ENCODE measurements at places on chromosomes 4 and X. TPM values are rescaled to one million over a fixed set of nuclear protein-coding genes. Genes with fewer than 3 reads are reported as not detected.

- DNase-seq: no peak
These were observed 102.7 kb upstream of the SORBS2 start for GRCh38 chr4:185914583-185915199.

DNA sequence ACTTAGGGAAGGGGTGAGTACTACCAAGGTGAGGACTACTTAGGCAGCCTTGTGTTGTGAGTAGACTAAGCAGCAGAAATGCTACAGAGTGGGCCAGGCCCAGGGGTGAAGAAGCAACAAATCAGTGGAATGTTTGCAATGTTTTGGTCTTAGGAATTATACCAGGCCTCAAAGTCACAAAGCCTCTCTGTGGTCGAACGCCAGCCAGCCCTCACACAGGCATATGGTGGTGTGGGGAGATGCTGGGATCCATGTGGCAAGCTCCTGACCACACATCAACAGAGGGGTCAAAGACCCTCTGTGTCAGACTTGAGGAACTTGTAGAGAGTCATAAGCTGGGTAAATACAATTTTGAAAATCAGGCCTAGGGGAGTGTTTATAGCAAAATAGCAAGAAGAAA, 153.8 kb upstream of the KLF3 start:
- DNase-seq: no peak

DNA sequence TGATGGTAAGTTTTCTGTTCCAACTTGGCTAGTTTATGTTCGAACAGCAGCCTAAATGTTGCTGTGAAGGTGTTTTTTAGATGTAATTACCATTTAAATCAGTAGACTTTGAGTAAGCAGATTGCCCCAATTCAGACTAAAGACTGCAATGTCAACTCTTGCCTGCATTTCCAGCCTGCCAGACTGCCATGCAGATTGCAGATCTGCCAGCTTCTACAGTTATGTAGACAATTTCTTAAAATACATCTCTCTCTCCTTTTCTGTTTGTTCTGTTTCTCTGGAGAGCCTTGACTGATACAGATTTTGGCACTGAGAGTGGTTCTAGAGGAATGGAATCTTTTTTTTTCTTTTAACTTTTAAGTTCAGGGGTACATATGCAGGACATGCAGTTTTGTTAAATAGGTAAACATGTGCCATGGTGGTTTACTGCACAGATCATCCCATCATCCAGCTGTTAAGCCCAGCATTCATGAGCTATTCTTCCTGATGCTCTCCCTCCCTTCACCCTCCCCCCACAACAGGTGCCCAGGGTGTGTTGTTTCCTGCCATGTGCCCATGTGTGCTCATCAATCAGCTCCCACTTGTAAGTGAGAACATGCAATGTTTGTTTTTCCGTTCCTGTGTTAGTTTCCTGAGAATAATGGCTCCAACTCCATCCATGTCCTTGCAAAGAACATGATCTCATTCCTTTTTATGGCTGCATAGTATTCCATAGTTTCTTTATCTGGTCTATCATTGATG, 227.8 kb downstream of the CPE start:
- DNase-seq: no peak

DNA sequence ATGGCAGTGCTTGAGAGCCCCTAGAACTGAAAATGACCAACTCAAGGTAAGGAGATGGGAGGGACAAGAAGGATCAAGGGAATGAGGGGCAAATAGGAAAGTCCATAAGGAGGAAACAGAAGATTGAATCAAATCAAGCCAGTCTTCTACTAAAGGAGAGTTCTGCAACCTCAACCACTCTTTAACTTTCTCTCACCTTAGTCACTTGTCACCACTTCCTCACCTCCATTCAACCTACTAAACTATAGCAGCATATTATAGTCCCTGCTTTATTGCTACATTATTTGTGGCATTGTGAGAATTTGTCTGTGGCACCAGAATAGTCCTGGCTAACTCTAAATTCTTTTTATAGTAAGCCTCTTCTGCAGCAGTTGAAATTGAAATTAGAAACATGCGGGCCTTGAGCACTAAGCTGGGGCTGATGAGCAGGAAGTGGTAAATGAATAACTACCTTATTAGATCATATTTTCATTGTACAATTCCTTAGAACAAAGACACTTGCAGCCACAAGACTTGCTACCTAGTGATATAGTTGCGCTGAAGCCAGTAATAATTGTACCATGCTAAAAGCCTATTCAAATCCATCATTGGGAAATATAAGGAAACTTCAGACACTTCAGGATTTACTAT, 336.9 kb downstream of the ZNF674 start:
- DNase-seq: peak; percentile 83

GRCh38 chrX:141405853-141406492, 163.7 kb upstream of the SPANXC start:
- peak; percentile 77 for DNase-seq

GRCh38 chrX:70613295-70613694, 168.7 kb downstream of the DLG3 start:
- no peak for DNase-seq

The GATA1 gene
- not detected for total RNA-seq

- DNase-seq: no peak
These were observed 129.8 kb downstream of the MXRA5 start for GRCh38 chrX:3216581-3217180.

DNA sequence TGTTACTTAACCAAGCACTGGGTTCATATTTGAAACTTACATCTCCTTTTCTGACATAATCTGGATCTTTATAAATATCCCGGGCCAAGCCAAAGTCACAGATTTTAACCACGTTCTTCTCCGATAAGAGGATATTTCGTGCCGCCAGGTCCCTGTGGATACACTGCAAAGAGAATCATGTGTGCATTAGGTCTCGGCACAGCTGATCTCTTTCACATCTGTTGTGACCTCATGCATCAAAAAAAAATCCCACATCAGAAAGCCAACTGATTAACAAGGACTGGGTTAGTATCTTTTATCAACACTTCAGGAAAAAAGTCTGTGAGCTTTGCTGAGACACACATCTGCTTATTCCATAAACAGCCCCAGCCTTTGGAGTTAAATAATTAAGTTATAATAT, 35.5 kb downstream of the KDR start:
- DNase-seq: no peak

The WWC2 gene
- 42.3 TPM for total RNA-seq

DNA sequence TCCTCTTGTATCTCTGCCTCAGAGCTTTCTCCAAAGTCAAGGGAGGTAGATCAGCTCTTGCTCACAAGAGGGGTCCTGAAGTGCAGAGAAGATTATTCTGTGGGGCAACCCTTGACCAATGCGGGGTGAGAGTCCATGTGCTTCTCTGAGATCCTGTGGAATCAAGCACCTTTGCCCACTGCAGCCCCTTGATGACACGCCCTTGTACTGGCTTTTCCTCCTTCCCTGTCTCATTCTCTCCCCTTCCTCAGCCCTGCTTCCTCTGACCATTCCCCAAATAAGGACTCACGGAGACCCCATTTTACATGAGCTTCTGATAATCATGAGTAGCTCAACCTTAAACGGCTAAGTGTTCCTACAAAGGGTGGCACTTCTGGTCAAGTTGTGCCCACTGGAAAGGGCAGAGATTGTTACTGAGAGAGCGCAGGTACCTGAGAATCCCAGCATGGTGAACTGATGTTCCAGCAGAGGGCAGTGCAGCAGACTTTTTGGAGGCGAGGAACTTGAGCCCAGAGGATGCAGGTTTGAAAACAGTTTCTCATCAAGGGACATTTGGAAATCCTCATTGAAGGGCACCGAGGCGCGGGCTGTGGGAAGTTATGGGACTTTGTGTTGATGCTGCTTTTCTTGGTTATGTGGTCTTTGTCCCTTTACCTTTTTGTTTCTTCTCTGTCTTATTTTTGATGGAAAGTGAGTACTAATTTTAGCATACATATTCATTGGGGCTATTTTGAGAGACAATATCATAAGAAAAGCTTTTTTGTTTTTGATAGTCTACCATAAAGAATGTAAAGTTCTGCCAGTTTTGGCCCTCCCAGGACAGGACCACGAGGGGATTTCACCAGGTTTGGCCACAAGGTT, 201.3 kb downstream of the RBM46 start:
- DNase-seq: peak; percentile 43

GRCh38 chr4:3218824-3219760, 29.9 kb upstream of the MSANTD1 start:
- DNase-seq: no peak

The USP17L29 gene
- total RNA-seq: not detected

DNA sequence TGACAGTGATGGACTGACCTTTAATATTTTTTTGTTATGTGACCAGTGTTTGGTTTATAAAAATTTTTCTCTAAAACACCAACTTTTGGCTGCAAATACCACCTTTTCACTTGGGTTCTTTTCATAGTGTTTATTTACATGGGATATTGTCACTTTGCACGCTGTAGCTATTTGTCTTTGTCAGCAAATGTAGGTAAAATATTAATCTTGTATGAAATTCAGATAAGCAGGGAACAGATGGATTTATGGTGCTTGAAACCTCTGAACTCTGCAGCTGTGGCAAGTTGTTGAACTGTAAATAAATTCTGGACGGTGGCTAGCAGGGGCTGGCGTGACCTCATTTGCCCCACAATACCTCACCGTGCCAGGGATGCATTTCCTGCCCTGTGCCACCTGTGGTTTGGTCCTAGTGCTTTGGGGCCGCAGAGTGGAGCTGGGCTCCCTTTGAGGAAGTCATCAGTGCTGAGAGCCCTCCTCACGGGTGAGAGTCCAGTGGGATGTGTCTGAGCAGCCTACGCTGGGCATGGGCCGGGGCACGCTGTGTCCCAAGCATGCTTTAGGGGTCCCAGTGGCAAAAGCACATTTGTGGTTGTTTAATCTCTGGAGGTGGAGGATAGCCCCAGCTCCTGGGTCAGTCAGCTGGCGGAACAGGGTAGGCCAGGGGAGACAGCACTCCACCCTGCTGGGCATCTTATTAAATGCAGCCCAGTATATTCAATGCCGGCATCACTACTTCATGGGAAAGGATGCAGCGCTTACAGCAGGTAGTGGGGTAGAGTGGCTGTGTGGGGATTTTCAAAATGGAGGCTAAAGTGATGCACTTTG, 108.6 kb downstream of the TBL1X start:
- DNase-seq: no peak

The TMEM150C gene
- 0.98 TPM for total RNA-seq

DNA sequence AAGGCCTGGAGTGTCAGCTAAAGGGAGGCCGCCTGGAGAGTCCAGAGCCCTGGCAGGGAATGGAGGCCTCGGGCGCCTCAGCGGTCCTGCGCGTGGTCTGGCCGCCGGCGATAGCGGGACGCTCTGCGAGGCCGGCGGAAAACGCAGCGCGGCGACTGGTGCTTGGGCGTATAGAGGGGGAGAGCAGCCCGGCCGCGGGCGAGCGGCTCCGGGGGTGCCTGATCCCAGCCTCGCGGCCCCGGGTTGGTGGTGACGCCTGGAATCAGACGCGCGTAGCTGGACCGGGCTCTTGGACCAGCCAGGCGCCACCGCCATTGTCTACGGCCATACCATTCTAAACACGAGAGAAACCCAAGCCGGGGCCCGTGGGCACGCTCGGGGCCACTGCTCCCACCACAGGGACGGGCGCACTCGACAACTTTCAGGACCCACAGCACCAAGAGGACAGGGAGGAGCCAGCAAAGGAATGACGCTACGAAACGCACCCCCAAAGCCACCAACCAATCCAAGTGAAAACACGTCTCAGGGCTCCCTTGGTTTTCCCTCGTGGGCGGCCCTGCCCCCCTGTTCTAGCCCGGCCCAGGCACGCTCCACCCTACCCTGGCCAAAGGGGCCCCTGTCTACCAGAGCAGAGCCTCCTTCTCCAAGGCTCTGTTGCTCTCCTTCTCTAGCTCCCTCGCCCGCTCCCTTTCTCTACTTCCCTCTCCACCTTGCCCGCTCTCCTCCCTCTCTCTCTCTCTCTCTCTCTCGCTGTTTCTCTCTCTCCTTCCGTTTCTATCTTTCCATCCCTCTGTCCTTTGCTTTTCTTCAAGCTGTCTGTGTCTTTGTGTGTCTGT, 7.8 kb downstream of the FRG2 start:
- no peak for DNase-seq

The MBTPS2 gene
- 16.9 TPM for total RNA-seq

DNA sequence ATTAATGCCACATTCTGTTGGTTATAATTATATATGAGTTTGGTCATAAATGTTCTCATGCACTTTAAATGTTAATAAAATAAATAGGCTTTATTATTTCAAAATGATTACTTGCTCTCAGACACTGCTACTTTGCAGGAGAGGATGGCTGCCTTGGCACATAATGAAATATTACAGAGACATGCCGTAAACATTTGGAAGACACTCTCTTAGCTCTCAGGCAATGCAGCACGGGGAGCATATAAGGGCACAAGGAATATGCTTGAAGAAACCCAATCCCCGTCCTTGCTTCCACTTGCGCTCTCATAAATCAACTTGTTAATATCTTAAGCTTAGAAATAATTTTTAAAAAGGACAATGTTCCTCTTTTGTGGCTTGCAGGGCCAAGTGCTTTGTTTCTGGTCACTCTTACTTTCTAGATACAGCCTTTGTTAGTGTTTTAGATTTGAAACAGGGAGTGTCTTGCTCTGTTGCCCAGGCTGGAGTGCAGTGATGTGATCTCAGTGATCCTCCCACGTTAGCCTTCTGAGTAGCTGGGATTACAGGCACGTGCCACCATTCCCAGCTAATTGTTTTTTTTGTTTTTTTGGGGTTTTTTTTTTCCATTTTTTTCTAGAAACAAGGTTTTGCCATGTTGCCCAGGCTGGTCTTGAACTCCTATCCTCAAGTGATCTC, 445.0 kb downstream of the SPRY1 start:
- DNase-seq: no peak

- DNase-seq: no peak
These were observed 22.4 kb downstream of the RBM47 start for GRCh38 chr4:40607221-40607620.

All from PC-9 (cell line).